Stimulated activated CD4-positive, alpha-beta T cell treated with anti-CD3 and anti-CD28 coated beads, Interleukin-15, amount 100 ng/mL, for 48 hours (primary cell): ENCODE measurements at places on chromosomes 16 and 17.

DNA sequence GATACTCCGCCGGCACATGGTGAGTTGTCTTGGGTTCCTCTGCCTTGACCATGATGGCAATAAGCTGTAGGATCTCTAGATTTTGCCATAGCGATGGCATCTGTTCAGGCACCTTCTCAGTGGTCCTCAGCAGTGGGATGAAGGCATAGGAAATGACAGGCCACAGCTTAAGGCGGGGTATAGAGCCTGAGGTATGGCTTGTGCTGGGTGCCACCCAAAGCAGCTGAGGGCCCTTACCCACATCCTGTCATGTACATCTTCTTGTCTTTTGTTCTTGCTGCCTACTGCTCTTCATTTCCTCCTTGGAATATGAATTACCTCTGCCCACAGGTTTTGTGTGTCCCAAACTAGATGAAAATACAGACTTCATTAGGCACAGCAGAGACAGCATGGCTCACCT is 29.5 kb downstream of the KAT7 start:
- DNase-seq: no peak

DNA sequence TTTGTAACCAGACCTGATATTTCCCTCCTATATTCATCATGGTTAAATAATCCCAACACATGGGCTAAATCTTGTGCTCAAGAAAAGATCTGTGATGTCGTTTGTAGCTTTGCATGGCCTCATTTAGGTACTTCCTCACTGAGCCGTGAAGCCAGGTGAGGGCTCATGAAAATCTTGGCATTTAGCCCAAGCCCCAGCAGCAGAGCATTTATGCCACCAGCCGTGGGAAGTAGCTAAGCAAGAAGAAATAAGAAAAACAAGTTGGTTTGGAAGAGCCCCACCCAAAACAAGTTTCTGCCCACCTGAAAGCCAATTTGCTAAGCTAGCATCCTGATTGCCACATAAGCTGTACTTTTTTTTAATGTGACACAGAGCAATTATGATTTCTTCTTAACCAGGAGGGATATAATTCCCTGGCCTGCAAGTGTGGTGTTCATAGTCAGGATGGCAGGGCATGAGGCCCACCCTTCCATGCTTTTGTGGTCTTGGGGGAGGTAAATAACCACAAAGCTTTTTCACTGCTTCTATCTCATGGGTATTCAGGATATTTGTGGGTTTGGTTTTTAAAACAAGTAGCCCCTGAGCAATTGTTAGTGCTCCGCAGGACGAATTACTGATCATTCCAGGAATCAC is 10.5 kb downstream of the TMIGD1 start:
- no peak for DNase-seq

DNA sequence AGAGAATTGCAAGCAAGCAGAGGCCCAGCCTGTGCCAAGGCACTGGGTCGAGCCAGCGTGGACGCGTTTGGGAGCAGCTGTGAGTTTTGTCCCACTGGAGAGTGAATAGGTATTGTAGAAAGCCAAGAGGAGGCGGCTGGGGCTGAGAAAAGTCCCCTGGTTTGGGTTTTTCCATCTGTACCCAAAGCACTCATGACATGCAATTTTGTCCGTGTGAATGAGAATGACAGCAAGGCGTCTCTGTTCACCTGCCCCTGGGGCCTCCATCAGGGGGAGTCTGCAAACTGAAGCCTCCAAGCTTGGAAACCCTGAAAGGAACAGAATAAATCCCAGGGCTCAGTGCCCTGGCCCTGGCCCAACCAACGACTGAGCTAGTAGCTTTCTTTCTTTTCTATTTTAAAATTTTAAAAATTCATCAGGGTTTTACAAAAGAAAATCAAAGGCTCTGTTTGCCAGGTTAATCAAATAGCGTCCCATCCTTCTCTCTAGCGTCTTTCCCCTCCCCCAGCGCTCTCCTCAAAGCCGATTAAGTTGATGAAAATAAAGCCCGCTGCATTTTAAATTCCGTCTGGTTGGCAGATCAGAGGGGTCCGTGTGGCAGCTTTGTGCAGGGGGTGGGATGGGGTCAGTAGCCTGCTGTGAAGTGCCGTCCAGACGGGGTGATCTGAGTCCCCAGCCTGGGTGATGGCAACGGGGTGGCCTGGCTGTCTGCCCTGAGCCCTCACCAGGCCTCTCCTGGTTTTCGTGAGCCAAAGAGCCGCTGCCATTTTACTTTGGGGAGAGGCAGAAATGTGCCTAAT is 171.0 kb downstream of the KATNIP start:
- no peak for DNase-seq

DNA sequence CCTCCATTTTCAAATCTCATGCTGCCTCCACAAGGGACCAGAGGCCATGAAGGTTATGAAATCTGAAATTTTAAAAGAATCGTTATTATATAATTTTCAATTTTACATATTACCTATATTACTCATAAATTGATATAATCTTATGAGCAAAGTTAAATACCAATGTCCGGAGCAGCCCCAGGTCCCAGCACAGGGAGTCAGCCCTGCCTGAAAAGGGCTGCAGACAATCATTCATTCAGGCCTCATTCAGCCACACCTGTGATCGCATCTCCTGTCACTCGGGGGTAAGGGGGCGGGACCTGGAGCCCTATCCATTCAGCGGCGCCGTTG is 172.5 kb downstream of the AHSP start:
- no peak for DNase-seq

DNA sequence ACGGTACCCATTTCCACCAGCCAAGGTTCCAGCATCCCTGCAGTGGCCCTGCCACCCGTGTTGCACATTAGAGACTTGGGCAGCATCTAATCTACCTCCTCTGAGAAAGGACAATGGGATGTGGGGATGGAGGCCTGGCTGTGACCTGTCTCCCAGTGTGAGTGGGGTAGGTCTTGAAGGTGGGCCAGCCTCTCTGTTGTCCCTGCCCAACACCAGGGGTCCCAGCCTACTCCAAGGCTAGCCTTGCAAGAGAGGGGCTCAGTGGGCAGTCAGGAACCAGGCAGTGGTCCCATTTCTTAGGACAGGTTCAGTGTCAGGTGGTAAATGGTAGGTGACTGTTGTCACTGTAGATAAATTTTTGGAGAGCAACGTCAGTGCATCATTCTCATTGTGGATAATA is 384.5 kb downstream of the SNX29 start:
- DNase-seq: no peak

- no peak for DNase-seq
These were observed 10.7 kb downstream of the C16orf95 start for GRCh38 chr16:87306516-87306915.

- DNase-seq: no peak
These were observed 33.1 kb downstream of the ABR start for GRCh38 chr17:1146561-1147265.

DNA sequence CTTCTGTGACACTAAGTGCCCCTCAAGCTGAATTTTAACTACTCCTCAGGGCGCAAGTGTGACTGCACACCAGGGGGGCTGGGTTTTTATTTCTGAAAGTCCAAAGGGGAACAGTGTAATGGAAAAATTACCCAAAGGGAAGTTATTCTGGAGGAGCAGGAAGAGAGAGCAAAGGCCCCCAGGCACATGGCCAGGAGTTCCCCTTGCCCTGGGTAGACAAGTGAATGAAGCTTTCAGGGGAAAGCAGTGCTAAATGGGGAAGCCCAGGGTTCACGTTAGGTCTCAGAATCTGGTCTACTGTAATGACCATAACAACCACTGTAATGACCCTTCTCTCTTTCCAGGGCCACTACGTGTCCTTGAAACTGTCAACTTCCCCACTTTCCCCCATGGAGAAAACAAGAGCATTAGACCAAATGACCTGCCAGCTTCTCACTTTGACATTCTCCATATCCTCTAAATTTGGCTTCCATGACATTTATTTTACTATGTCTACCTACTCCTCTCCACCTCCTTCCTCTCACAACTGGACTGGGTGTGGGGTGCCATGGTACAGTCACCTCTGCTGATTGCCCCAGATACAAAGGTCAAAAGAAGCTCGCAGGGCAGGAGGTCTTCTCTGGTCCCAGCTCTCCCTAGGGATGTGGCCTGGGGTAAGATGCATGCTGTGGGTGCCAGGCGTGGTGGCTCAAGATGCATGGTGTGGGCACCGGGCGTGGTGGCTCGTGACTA is 34.1 kb upstream of the MMP2 start:
- no peak for DNase-seq

- DNase-seq: no peak
These were observed 5.7 kb downstream of the ARHGAP44 start for GRCh38 chr17:12794919-12795532.

GRCh38 chr17:6376931-6377361 is 58.0 kb downstream of the AIPL1 start:
- DNase-seq: no peak

DNA sequence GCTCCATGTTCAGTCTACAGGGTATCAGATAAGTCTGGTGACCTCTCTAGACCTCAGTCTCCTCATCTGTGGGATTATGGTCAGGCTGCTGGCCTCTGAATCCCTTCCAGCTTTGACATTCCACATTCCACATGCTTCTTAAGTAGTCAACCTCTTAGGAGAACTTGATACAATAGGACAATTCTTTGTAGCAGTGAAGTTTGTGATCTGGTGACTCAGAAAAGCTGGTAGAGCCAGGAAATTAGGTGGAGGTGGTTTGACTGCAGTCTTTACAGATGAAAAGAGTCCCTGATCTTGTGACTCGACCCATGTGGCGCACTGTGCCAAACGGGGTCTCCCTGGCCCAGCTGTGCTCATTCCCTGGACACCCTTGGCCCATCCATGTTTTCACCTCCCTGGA is 147.8 kb downstream of the NTN1 start:
- no peak for DNase-seq

GRCh38 chr17:59373882-59374495 is 42.5 kb downstream of the YPEL2 start:
- DNase-seq: no peak

DNA sequence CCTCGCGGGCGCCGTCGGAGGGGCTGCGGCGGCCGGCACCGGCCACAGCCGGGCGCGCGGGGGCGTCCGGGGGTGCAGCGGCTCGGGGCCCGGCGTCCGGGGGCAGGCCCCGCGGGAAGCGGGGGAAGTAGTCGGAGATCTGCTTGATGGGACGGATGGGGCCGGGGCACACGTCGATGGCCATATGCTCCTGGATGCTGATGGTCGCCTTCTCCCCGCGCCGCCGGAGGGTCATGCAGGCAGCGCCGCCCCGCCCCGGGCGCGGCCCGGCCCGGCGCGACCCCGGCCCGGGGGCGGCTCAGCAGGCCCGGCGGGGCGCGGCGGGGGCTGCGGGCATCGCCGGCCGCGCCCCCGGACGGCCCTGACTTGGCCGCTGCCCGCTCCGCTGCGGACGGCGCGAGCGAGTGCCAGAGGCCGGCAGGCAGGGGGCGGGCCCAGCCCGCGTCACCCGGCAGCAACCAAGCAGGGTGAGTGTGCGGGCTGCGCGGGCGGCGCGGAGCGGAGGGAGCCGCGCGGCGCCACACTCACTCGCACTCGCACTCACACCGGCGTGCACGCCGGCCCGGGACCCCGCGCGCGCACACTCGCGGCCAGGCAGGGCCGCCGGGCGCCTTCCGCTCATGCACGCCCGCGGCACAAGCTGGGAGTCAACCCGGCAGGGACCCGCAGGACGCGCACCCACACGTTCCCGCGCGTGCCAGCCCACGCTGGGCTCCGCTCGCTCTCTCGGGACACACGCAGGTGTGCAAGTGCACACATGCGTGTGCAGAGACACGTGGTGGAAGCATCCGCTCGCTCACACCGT is at the start of gene DOC2B:
TSS of gene DOC2B (minus strand) at position 406 of the 805 bp plus-strand sequence. CDS start at position 235, 171 bp downstream.
- DNase-seq: no peak

GRCh38 chr17:27741971-27742575 is 58.3 kb downstream of the NOS2 start:
- no peak for DNase-seq

DNA sequence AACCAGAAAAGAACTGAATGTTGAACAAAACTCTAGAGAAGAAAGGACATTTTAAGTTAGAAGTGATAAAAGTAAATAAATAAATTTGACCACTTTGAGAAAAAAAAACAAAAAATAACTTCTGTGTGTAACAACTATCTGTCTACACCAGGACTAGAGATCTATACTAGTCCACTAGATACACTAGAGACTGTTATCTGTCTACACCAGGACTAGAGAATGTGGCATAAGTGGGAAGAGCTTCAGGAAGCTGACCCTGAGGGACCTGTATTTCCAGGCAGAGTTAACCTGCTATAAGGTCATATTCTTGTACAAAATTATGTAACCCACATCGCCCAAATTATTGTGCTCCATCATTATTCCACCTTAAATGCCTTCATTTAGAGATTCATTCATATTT is 160.8 kb downstream of the SKAP1 start:
- DNase-seq: no peak

- DNase-seq: no peak
These were observed 3.7 kb upstream of the CDK3 start for GRCh38 chr17:75996665-75997590.

DNA sequence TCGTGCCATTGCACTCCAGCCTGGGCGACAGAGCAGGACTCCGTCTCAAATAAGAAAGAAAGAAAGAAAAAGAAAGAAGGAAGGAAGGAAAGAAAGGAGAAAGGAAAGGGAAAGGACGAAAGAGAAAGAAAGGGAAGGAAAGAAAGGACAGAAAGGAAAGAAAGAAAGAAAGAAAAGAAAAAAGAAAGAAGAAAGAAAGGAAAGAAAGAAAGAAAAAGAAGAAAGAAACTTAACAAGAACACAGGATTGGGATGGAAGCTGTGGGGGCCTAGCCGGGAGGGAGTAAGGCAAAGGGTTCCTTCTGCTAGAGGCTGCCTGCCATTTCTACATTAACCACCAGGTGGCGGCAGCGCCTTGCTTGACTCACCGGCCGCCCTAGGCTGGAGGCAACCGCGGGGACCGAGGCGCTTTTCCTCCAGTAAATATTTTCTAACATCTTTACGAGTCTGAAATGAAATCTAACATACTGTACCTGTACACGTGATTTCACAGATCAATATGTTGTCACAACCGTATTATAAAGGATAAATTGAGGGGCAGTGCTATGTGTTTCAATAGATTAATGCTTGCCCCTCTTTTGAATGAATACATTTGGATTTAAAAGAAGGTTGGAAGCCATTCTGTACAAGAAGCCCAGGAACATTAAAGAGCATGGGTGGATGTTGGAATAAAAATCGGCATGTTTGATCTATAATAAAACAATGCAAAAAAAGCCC is 6.1 kb downstream of the GJD3 start:
- DNase-seq: peak; percentile 85

- no peak for DNase-seq
These were observed 1.1 kb downstream of the KSR1 start for GRCh38 chr17:27457360-27457715.

DNA sequence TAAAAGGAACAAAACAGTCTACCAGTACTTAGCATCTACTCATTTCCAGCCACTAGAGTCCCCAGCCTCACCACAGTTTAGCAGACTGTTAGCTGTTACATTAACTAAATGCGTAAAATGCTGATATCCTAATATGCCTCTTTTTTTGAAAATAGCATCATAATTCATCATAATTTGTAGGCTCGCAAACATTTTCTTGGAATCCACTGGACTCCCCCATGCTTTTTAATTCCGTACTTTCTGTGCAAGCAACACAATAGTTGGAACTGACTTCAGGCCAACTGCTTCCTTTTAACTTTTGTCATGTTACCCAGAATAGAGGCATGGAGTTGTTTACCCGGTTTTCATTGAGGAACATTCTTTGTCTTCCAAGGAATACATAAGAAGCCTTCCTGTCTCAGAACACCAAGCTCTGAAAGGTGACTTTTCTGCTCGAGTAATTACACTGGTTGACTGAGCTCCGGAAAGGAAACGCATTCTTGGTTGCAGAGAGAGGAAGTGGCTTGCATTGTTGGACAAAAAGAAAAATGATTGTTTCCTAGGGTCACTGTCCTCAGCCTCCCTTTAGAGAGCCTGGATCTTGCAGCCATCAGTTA is 30.9 kb upstream of the SEC14L1 start:
- no peak for DNase-seq

GRCh38 chr17:80169107-80169506 is 723 bp upstream of the CARD14 start:
- DNase-seq: no peak

GRCh38 chr17:17886226-17886625 is 49.4 kb upstream of the SREBF1 start:
- no peak for DNase-seq
